ENCODE measurements at places on chromosomes 1 and 21.

DNA sequence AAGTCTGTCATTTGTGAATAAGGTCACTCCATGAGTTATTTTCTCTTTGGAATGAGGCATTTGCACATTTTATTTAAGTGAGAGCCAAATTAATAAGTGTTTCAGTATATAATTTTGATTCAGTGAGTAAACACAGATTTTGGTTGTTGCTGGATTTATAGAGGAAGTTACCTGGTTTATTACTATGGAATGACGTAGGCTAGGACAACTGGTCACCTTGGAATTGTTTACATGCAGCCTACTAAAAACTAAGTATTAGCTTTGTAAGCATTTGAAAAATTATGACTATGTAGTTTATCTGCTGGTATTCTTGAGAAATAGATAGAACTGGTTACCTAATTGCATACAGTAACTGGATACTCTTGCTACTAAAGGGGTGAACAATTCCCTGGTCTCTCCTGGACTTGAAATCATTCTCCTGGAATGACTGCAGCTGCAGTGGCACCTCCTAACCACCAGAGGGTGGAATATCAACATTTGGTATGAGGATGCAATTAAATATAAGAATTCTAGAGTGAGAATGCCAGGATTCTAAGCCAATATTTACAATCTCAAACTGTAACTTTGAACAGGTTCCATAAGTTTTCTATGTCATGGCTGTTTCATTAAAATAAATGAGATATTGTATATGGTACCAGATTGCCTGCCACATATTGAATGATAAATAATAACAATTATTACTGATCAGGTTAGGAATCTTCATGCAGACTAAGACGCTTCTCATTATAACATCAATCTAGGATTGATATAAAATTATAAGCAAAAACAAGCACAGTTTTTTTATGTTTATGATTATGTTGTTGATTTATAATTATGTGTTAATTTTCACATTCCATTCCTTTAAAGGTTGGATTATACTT is 3.5 kb upstream of the KRTAP27-1 start:
- peak; percentile 58 for DNase-seq

DNA sequence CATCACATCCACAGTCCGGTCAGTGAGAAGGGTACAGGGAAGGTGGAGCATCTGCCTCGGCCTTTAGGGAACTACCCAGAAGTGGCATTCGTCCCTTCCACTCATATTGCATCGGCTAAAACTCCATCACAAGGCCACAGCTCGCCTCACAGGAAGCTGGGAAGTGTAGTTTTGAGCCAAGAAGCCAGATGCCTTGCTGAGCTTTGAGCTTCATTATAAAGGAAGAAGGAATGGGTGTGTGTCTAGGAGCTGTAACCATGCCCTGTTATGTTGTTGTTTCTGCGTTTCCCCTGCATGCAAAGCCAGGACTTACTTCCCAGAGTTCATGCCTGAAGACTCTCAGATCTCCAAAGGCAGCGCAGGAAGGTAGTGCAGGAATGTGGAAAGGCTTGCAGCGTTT is 61.1 kb downstream of the OPTC start:
- DNase-seq = no peak

DNA sequence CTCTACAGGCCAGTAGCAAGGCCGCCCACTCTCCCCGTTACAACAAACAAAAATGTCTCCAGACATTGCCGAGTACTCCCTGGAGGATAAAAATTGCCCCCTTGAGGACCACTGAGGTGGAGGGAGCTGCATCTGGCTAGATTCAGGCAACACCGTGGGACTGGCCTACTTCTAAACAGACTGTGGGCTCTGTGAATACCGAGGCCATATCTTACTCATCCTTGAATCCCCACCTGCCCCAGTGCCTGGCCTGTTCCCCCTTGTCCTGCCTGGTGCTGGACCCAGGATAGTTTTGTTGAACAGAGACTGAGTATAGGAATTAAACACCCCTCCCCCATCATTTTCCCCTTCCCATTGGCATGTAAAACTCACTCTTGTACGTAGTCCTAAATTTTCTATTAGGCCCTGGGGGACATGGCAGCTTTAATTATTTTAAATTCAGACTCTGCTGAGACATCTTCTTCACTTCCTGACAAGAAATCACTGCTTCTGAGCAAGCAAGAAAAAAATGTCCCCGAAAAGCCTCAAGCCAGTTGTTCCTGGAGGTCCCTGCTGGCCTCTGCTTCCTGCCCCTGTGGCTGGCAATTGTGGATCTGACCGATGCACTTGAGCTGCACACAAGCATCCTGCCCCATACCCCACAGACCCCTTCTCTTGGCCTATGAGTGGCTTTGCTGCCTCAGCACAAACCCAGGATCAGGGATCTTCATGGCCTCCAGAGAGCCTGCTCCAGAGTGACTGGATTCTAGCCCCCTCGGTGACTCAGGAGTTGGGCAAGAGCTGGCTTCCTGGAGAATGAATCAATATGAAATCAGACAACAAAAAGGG is 111.0 kb downstream of the ACTL8 start:
- no peak for DNase-seq

DNA sequence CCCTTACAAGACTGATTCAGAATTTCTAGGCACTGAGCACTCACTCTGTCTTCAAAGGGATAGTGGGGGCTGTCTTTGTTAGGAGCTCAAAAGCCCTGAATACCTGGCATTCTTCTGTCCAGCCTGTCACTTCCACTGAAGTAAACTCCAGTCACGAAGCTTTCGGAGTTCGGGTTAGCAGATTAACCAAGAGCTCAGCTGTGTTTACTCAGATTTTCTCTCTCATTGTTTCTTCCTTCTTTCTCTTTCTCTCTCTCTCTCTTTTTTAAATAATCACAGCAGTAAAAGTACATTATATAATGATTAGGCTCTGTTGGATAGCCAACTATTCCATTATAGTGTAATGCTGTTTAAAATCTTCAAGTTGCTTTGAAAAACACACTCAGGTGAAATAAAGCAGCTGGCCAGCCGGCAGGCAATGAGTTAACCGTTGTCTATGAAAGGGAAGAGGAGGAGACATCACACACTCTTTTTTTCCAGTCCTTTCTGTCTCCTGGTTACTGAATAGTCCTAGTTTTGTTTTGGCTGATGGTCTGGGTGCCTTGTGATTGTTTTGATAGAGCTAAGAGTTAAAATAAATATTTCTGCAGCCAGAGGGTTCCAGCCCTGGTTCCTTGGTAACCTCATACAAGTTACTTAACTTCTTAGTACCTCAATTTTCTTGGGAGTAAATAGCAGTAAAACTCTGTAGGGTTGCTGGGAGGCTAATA is 89.8 kb downstream of the ADSS2 start:
- DNase-seq = no peak

DNA sequence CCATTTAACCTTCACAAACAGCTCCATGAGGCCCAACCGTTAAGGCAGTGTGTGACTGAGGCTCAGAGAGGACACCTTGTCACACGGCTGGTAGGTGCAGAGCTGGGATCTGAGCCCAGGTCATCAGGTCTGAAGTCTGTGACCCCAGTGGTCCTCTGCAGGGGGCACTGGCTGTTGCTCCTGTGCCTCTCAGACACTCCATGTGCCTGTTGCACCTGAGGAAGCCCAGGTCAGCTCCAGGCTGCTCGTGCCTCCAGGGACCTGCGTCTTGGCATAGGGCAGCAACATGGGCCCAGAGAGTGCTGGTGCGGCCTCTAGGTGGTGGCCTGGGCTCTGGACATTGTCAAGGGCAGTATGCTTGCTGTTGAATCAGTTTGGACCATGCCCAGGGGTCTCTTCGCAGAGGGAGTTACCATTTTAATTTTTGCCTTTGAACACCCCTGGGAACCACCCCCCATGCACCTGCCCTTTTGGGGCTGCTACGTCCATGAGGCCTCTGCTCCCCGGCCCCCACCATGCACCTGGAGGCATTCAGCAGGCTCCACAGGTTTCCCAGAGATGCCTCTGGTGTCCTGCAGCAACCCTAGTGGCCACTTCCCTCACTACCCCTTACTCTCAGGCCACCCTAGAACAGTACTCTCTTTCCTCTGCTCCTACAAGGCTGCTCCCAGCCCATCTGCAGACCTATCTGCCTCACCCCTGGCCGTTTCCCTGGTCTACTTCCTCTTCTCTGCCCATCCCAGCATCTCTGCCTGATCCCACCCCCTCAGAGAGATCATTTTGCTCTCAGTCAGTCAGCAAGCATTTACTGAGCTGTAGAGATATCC is 25.2 kb upstream of the EPS8L3 start:
- DNase-seq = no peak

DNA sequence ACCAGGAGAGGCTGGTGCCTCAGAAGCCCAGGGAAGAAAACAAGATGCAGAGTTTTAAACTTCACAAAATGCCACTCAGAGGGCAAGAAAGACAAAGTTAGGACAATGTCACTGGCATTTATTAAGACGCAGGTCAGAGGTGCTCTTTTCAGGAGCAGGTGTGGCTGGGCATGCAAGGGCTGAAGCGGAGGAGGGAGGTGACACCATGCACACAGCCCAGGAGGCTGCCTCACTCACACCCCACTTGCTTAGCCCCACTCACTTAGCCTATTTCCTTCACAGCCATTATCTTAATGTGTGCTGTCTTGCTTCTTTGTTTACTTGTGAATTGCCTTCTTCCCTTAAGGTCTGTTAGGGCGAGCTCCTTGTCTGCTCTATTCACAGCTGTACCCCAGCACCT is 17.2 kb downstream of the HIVEP3 start:
- DNase-seq = no peak

- DNase-seq = no peak
Measured at GRCh38 chr21:32278103-32278502, 746 bp downstream of the MIS18A start.

DNA sequence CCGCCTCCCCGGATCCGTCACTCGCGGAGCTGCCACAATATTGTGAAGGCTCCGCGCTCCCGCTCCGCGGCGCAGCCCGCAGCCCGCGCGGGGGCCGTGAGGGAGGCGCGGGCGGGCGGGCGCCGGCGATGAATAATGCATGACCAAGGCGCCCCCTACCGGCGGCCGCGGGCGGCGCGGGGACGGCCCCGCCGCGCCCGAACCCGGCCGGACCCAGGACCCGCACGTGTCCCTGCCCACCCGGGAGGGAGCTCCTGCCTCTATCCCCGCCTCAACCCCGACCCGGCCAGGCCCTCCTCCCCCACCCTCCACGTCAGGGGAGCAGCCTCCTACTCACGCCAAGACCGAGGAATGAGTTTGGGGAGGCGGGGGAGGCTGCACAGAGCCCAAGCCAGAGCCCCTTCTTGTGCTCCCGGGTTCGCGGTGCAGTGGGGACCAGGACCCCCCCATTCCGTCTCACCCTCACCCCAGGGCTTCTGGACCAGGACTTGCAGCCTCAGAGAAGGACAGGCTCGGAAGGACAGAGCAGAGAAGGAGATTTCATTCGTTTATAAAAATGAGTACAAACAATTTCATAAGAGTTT is 70.8 kb upstream of the CASZ1 start:
- DNase-seq = peak; percentile 96

DNA sequence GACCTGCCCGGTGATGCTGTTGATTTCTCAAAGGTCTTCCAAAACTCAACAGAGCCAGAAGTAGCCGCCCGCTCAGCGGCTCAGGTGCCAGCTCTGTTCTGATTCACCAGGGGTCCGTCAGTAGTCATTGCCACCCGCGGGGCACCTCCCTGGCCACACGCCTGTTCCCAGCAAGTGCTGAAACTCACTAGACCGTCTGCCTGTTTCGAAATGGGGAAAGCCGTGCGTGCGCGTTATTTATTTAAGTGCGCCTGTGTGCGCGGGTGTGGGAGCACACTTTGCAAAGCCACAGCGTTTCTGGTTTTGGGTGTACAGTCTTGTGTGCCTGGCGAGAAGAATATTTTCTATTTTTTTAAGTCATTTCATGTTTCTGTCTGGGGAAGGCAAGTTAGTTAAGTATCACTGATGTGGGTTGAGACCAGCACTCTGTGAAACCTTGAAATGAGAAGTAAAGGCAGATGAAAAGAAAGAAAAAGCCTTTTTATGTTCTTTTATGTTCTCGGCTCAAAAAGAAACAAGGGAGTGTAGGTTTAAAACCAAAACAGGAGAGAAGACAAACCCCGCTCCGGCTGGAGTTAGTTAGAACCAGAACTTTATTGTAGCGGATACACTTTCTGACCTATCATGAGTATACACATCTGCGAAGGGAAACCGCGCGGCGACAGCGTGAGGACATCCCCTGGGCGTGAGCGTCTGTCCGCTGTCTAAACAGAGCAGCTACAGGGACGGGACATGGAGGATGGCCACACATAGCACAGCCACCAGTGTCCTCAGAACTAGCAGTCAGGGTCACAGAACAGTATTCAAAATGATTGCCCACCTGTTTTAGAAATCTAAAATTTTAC is 77.1 kb downstream of the PIK3CD start:
- no peak for DNase-seq
